NCI-H524 (cell line): ENCODE measurements at places on chromosomes 7 and 10.

DNA sequence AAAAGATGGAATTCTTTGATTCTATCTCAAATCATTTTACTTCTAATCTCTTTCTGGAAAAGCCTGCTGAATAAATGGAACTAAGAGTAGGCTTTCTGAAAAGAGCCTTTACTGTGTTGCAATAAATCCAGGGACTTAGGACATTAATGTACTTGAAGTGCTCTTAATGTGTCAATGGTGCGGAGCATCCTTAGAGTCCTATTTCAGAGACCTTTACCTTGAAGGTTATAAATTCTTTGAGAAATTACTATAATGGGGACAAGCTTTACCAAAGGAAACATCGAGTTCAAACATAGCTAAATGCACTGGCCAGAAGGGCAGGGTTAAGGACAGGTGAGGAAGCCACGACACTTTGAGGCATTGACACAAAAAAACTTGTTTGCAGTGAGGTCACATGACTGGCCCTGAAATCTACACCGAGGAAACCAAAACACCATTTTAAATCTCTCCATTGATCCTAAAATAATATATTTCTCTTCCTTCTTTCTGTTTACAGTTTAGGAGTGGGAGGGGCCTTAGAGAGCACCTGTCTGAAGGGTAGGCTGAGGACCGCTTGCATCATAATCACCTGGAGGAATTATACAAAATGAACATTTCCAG lies 48.1 kb upstream of the EXOC6 start:
- peak; percentile 34 for DNase-seq

GRCh38 chr10:90447831-90448230 lies 410.0 kb downstream of the HTR7 start:
- no peak for DNase-seq

DNA sequence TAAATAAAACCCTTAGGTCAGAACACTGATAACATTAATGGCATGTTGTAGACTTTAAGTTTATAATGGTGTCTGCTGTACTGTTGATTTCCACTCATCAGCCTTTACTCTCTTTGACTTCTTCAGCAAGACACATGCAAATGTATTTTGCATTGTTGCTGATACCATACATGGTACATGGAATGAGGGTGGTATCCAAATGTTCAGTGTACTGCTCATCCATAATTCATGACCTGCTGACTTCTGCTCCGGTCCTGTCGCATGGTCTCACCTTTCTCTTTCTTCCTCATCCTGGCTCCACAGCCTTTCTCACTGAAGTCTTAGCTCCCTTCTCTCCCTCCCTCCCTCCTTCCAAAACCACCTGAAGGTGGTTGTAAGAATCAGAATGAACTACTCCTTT lies 4.7 kb upstream of the CUBN start:
- DNase-seq, result no peak

DNA sequence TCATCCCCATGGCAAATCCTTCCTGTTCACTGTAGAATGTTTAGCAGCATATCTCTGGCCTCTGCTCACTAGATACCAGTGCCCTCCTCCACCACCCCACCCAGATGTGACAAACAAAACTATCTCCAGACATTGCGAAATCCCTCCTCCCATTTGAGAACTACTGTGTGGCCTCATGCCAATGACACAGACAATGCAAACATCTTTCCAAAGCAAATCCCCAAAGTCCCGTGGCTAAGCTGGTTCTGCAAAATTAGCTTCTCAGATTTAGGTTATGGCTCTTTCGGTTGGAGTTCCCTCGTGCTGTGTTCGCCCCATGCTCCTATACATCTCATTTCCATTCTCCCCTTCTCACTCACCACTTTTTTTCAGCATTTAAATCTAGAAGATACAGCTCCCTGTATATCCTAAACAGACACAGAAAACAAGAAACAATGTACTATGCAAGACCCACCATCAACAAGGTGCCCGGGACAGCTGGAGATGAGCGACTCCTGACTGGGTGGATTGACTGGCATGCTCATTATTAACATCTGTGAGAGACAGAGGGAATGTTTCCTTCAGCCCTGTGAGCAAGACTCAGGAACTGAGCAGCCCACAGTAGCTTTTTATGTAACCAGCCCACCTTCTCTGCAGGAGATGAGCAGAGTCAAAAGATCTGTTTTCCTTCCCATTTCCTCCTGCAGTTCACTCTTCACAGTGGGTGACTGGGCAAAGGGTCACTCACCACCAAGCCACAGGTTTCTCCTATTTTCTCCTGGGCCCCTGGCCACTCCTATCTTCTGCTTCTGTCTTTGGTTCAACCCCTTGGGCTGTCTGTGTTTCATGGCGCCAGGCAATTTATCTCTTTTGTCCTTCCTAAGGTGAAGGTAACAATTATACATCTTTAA lies 225.7 kb upstream of the AOAH start:
- DNase-seq, result no peak

GRCh38 chr10:83666762-83667161 lies 472.5 kb upstream of the GHITM start:
- no peak for DNase-seq
